Left forelimb (tissue), 1 donor: ENCODE measurements at places on chromosomes 11 and 22.

DNA sequence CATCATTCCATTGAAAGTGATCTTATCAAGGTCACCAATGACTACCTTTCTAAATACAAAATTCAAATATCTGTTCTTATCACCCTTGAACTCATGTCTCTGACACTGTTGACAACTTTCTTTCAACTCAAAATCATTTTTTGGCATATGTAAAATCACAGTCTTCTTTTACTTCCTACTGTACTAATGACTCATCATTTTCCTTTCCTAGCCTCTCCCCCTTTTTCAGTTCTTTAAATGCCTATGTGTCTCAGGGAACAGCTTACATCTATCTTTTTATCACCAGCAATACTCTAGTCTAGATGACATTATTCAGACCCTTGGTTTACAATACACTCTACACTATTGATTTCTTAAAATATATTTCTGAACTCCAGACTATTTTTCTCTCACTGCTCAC is 2220.7 kb upstream of the RAG2 start:
- no peak for DNase-seq

- DNase-seq, result no peak
Measured at GRCh38 chr22:23801238-23801821, 14.6 kb downstream of the SMARCB1 start.

DNA sequence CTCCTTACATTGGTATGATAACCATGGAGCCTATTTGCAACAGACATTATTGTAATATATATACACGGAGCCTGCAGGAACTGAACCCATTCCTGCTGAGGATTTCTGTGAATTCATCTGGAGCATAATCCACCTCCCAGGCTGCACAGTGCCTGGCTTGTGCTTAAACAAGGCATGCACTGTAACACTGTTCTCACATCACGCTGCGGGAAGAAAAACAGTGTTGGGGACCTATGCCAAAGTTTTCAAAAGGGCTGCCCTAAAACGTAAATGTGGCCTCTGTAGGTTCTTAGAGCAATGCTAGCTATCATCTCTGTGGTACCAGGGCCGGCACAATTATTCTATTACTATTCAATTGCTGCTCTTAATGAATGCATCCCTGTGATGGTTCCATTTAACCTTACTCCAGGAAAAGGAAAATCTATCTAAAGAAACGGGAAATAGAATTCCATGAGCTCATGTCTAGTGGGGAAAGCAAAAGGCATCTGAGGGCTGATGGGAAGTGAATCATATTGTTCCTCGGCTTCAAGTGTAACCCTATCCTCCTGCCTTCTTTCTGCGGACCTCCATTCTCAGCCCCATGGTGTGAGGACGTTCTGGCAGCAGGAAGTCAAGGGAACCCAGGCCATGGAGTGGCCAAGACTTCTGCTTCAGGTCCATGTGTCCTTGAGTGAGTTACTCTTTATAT is 525.5 kb downstream of the SOX6 start:
- DNase-seq, result no peak

DNA sequence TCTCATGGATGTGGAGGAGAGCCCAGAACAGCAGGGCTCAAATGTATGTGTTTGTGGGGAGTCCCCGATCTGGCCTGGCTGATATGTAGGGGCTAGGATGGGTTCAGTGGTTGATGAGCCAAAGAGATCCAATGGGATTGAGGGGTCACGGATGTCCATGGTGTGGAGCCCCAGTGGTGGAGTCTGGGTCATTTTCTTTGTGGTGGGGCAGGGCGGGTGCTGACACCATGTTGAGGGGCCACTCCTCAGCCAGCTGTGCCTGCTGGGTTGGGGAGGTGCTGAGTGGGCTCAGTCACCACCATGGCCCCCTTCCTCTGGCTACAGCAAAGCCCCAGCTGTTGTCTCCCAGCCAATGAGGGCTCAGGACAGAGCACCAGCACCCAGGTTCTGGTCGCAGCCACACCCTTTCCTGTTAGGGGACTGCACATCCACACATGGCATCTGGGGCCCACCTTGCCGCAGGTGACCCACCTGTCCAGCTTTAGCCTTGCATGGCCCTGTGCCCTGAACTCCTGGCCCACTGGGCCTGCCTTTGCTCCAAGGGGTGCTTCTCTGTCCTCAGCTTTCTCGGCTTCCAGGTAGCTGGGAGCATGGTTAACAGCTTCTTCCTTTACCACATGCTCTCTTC is 3.2 kb upstream of the GNAZ start:
- DNase-seq, result peak; percentile 53

DNA sequence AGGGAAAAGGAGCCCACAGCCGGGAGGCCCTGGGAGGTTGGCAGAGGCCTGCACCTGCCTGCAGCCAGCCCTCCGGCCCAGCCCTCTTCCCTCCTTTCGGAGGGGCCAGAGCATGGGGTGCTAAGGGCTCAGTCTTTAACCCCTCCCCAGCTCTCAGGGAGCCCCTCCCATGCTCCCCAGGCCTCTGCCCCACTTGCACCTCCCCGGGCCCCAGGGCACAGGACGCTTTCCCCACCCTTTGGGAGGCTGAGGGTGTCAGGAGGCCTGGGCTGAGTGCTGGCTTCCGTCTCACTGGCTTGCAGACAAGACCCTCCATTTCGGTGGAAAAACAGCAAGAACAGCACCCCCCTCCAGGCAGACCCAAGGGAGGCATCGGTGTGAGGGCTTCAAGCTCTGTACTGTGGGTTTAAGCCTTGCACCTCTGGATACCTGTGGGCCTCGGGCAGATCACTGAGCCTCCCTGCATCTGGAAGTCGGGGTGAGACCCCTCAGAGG is 7.3 kb downstream of the ASCL2 start:
- no peak for DNase-seq

GRCh38 chr11:33893711-33894397 is 2.0 kb upstream of the LMO2 start:
- no peak for DNase-seq

DNA sequence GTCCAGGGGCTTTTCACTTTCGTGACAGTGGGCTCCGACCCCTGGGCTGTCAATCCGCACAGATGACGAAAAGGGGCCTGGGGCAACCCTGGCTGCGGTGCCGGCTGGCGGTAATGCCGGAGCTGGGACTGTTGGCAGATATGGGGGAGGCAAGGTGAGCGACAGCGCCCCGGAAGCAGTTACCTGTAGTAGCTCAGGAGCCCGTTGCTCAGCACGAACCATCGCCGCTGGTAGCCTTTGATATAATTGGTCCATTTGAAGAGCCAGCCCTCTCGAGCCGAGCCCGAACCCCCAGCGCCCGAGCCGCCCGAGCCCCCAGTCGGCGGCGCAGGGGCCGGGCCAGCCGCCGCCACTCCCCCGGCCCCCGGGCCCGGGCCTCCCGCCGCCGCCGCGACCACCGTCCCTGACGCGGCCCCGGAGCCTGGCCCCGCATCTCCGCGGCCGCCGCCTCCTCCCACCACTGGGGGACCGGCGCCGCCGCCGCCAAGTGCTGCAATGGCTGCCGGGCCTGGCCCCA is 396 bp downstream of the OSBP start:
- no peak for DNase-seq

DNA sequence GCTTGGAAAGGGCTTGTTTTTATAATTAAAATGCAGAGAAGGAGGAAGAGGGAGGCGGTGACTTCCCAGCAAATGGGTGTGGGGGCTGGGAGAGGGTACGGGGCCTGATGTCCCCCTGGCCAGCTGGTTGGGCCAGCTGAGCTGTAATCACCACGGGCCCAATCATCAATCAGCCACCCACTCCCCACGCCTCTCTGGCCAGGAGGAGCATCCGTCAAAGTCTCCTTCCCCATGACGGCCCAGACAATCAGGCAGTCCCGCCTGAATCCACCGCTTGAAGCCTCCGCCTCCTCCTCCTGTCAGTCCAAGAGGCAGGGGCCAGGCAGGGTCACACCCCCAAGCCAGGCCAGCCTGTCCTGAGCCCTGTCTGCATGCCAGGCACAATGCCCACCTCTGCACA is 13.3 kb upstream of the CABP7 start:
- DNase-seq, result no peak

DNA sequence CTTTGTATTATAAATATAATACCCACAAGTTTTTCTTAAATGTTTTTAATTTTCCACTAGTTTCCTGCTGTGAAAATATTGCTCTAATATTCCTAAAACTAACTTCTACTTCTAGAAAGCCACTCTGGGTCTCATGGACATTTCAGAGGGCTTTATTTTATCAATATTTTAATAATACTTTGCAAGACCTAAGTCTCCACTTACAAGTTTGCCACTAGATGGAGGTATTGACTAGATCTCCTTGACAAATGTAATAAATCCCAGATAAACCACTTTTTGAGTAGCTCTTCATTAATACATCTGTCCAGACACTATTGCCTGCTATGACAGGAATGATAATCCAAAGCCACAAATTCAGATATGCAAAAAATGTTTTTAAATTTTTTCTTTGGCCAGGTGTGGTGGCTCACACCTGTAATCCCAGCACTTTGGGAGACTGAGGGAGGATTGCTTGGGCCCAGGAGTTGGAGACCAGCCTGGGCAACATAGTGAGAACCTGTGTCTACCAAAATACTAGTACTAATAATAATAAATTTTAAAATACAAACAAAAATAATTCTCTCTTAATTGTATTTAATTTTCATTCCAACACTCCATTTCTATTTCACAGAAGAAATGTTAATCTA is 3.5 kb upstream of the ACAT1 start:
- no peak for DNase-seq

DNA sequence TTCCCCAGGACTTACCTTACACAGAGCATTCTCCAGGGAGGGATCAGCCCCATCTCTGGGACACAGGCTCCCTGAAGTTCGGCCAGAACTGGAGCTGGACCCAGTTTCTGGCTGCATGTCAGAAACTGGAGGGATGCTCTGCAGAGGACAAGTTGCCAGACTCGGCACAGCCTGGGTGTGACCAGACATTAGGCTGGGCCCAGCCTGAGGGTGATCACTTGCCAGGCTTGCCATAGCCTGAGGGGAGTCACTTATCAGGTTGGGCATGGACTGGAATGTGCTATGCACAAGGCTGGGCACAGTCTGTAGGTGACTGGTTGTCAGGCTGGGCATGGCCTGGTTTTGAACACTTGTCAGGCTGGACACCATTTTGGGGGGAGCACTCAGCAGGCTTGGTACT is 30.7 kb upstream of the STK33 start:
- DNase-seq, result no peak

GRCh38 chr11:31106326-31106725 is 263.2 kb downstream of the DCDC1 start:
- no peak for DNase-seq

DNA sequence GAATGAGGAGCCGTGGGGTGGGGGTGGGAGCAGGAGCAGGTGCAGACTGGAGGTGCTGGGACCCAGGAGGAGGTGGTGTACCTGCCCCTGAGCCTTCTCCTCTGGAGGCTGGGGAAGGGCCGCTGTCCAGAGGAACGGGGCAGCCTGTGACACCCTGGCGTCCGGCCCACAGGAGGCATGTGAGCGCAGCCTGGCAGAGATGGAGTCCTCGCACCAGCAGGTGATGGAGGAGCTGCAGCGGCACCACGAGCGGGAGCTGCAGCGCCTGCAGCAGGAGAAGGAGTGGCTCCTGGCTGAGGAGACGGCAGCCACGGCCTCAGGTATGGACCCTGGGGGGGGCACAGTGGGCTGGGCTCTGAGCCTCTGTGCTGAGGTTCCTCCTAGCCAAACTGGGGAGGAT is 42.2 kb upstream of the GCAT start:
- no peak for DNase-seq

GRCh38 chr11:115499891-115500290 is 4.3 kb downstream of the CADM1 start:
- DNase-seq, result no peak

DNA sequence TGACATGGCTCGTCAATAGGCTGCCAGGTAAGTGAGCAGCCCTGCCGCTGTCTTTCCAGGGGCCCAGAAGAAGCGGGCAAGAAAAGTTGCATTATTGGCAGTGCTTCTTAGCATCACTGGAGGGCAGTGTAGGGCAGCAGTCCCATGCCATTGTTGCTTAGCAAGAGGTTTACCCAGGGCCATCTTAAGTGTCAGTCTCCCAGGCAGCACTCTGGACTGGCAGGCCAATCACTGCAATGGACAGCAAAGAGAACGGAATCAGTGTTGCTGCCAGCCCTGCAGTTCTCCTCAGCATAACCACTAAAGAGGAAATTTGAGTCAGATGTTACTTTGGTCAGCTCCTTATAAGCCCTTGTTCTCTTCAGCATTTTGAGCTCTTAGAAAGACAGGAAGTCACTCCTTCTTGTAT is 13.4 kb upstream of the GRK2 start:
- DNase-seq, result no peak

GRCh38 chr11:90849312-90849711 is 626.5 kb upstream of the CHORDC1 start:
- no peak for DNase-seq

GRCh38 chr22:29115682-29116288 is 43.0 kb downstream of the KREMEN1 start:
- DNase-seq, result no peak

DNA sequence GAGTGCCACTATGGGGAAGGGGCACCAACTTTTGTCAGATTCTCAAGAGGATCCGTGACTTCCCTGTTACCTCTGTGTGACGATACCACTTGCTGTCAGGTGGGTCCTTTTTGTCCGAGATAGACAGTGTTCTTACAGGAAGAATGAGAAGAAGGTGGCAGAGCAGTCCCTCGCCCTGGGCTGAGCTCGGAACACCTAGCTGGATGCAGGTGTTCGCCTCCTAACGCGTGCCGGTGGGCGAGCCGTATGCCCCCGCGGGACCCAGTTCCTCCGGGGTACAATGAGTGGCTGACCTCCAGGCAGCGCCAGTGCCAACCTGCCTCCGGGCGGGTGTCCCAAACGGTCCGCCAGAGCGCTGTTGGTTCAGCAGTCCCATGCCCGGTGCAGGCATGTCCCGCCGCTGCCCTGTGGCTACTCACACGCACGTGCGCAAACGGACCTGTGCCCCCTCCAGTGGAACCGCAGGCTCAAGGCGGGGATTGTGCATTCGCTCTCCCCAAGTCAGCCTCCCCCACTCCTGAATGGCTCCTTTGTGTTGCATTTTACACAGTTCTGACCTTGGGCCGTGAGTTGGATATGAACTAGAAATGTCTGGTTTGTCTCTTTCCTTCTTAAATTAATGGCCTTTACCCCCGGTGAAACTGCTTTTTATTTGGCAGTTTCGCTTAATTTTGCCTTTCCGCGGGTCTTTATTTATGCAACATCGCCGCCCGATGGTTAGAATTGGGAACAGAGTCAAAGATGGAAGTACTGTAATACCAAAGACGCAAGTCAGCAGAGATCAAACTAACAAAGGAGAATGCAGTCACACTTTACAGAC is 1.1 kb upstream of the ABTB2 start:
- peak; percentile 79 for DNase-seq

- no peak for DNase-seq
Measured at GRCh38 chr22:42901790-42902508, 44.9 kb upstream of the ARFGAP3 start.
